Transverse colon (tissue), 4 donors: ENCODE measurements at places on chromosomes 1 and 21. TPM values are rescaled to one million over a fixed set of nuclear protein-coding genes. Genes with fewer than 3 reads are reported as not detected.

- DNase-seq = no peak
Measured at GRCh38 chr1:56710646-56711045, 65.5 kb downstream of the PRKAA2 start.

DNA sequence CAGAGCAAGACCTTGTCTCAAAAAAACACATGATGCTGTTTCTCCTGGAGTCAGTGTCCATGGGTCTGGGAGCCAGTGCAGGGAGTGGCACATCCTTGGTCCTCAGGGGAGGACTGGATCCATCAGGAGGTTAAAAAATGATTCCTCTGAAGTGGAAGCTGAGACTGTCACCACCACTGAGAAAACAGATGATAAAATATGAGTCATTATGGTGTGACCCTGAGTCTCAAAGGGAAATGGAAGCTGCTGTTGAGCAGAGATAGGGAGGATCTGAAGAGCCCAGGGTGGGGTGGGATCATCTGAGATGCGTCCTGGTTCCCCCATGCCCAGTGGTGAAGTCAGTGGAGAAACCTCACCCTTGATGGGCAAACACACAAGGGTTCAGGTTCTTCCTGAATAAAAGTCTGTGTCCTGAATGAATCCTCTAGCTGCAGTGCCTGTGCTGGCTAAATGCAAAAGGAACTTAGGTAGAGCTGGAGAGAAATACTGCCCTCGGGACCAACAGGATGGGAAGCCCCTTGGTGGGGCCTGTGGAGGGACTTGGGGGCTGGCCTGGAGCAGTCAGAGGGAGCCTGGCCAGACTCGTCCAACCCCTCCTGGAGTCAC is 61.6 kb upstream of the TENT5B start:
- DNase-seq = no peak

DNA sequence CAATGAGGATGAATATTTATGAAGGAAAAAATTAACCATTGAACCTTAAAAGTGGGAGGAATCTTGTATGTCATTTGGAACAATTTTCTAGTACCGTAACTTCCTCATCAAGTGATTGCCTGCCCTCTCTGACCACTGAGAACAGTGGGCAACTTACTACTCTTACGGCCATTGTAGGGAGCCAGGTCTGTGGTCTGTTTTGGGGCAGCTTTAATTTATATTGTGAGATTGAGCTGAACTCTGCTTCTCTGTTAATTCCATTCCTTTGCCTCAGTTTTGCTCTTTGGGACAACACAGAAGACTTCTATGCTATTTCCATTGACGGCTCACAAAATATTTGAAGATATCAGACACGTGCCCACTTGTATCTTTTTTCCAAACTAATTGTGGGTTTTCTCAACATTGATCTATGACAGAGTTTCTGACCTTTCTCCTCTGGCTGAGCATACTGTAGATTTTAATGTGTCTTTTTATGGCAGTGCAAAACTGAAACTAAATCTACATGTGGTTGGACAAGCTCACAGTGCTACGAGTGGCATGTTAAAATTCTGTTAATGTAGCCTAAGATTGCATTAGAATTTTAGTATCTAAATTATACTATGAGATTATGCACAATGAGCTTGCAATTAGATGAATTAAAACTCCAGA is 27.8 kb upstream of the ZNF281 start:
- no peak for DNase-seq

Gene RYR2
- total RNA-seq = 2.4 TPM

GRCh38 chr1:147808025-147808424 is 47.6 kb upstream of the GJA5 start:
- no peak for DNase-seq
